Lower leg skin (tissue), 4 donors: ENCODE measurements at places on chromosomes 3 and 15. TPM values are rescaled to one million over a fixed set of nuclear protein-coding genes. Genes with fewer than 3 reads are reported as not detected.

Gene RBPMS2
- 0.15 TPM for total RNA-seq

Gene CTXN2
- not detected for total RNA-seq

Gene P2RY1
- 11.6 TPM for total RNA-seq

Gene ITGA11
- 3.1 TPM for total RNA-seq

DNA sequence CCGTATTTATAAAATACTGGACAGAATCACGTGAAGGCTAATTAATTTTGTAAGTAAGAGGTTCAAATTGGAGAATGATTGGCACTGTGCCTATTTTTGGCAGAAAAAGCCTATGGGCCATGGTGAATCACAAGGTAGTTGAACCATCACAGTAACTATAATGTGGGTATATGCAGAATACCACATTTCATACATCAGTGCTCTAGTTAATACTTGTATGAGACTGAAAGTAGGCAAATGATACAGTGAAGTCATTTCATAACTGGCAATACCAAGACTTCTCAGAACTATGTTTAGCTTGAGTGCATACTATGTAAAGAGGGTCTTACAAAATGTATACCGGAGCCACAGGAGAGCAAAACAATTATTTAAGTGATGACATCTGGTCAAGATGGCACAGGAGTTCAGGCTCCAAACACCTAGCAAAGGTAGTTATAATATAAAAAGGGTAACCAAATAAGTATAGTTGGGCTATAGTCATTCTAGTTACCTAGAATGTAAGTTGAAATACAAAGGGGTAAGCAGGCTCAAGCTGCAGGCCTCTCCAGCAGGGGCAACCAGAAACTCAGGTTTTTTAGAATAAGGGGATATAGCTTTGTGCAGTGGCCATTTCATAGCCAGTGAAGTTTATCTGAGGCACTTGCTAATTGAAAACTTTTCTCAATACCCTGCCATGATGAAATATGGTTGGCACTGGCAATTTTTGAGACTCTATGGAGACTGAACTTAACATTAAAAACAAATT lies 19.1 kb downstream of the GPR160 start:
- DNase-seq: no peak

DNA sequence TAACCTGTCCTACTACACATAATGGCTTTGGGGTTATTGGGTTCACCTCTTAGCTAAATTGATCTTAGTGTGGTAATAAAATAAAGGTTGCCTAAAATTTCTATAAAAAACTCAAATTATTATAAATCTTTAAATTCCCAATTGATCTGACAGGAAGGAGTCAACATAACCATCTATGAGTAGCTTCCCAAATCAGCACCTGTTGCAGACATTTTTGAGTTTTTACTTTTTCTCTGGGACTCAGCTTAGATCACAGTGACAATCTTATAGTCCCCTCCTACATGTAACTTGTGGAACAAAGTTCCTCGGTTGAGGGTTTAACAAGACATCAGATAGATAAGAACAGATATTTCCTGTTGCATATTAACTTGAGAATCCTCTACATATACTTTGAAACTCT lies 601.0 kb downstream of the TUSC7 start:
- DNase-seq: no peak

DNA sequence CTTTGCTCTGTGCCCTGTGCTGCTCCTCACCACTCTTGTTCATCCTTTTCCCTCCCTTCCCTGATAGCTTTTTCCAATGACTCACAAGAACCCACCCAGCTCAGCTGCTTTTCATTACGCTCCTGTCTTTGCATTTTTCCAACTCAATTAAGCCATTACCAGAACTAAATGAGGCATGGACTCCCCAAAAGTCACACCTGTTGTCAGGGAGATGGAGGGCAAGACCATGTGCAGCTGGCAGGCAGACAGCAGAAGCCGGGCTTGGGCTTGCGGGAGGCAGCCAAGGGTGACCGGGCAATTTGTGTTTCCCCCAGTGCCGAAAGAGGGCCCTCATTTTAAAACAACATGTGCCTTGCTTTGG lies 64.3 kb downstream of the CASR start:
- no peak for DNase-seq

GRCh38 chr3:143118630-143119008 lies 952 bp upstream of the CHST2 start:
- DNase-seq: no peak

DNA sequence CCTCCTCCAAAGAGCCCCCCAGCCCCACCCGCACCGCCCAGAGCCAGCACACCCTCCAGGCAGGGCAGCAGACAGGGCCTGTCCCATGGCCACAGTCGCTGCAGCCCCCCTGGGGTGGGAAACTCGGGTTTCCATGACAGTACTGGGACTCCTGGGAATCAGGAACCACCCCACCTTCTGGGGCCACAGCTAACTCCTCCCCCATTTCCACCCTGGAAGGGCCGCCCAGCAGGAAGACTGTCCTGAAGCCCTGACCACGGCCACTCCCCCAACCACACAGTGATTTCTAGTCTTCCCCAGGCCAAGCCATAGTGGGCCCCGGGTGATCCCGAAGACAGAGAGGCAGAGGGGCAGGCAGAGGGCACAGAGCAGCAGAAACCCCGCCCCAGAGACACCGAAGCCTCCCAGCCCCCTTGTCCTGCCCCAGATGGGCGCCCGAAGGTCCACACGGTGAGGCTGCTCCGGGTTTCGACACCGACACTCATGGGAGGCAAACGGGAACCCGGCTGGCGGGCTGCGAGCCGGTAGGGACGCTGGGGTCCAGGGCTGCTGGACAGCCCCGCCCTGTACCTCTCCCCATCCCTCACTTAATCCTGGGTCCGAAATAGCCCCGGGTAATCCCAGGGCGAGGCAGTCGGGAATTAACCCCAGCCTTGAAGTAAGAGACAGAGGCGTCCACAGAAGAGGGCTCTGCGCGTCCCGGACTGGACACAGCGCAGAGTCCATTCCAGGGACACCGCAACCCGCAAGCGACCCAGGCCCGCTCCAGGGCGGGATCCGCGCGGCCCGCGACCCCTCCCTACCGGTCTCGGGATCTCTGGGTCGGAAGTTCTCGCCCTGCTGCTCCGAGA lies 138.4 kb downstream of the NUP210 start:
- no peak for DNase-seq

DNA sequence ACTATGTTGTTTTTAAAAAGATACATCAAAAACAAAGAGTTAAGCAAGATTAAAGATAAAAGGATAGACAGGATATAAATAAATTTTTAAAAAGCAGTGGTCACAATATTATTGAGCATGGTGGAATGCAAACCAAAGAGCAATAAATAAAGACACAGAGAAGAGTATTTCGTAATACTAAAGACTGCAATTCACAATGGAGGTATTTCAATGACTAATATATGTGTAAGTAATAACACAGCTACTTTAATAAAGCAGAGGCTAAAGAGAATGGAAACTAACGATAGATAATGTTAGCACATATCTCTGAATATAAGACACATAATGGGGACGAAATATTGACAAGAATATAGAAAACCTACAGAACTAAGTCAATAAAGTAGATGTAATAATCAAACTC lies 219.6 kb downstream of the WDR72 start:
- no peak for DNase-seq

DNA sequence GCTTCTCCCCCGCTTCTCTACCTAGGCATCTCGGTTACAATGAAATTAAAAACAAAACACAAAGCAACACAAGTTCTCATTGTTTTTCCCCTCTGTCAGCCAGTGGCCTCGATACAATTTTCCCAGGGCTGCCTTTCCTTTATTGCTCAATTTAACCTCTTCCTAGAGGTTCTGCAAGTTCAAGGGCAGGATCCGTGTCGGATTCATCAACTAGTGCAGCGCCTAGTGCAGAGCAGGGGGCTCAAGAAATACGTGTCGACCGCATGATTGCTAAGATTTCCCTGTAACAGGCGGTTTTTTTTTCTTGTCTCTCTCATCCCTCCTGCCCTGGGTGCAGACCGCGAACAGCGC lies 1.4 kb upstream of the BHLHE40 start:
- DNase-seq: no peak

DNA sequence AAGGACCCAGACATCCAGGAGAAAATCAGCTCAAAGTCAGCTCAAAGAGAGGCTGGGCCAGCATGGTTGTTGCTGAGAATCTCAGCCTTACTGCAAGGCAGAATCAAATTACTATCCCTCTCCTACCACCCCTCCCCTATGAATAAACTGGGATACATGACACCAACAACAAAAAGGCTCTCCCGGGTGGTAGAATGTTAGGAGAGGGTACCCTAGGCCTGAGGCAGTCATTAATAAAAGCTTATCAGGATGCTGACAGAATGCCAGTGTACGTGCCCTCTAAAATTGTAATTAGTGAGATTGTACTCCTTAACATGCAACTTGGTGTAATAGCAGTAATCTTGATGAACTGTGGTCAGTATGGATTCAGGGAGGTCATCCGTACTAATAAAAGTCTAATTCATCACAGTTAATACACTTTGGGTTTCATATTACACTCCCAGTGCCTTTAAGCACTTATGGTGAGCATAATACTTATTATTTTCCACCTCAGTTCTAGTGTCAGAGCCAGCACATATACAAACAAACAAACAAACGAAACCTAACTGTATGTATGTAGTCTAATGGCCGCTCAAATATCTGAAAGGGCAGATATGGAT lies 76.5 kb downstream of the B3GALNT1 start:
- DNase-seq: no peak

DNA sequence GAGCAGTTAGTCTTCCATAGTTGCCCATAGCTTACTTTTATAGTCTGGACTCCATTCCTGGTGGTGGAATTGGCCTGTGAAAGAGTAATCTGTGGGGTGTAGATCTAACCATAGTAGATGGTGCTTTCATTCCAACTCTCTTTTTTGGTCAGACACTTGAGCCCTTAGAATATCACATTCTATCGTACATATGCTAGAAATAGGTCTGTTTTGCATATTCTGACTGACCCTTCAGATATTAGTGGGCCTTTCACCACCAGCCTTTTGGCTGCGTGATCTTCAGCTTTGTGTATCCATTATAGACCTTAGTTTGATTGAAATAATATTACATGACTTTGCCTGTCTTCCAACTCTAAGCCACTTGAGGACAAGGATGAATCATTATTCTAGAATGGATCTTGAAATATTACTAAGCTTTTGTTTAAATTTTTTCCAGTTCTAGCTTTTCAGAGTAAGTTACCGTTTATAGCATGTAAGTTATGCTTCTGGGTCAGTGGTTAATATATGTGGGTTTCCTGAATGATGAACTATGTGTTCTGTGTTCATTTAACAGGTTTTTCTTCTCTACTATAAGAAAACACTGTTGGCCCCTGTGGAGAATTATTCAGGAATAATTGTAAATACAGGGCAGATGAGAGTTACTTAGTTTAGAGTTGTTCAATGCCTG lies 8.7 kb downstream of the RAB7A start:
- DNase-seq: no peak

GRCh38 chr3:186115239-186115996 lies 6.5 kb upstream of the ETV5 start:
- no peak for DNase-seq

GRCh38 chr15:71779073-71779797 lies 31.1 kb upstream of the NR2E3 start:
- no peak for DNase-seq
